Right hindlimb (tissue), 1 donor: ENCODE measurements at places on chromosomes 4 and X.

GRCh38 chr4:124104101-124104500 lies 608.4 kb downstream of the ANKRD50 start:
- DNase-seq, result no peak

GRCh38 chr4:110270492-110271197 lies 72.2 kb upstream of the ELOVL6 start:
- DNase-seq, result no peak

DNA sequence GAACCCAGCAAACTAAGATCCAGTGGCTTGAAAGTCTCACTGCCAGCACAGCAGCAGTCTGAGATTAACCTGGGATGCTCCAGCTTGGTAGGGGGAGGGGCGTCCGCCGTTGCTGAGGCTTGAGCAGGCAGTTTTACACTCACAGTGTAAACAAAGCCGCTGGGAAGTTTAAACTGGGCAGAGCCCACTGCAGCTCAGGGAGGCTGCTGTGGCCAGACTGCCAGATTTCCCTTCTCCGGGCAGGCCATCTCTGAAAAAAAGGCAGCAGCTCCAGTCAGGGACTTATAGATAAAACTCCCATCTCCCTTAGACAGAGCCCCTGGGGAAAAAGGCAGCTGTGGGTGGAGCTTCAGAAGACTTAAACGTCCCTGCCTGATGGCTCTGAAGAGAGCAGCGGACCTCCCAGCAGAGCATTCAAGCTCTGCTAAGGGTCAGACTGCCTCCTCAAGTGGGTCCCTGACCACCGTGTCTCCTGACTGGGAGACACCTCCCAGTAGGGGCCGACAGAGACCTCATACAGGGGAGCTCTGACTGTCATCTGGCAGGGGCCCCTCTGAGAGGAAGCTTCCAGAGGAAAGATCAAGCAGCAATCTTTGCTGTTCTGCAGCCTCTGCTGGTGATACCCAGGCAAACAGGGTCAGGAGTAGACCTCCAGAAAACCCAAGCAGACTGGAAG lies 45.1 kb upstream of the CDX4 start:
- no peak for DNase-seq

DNA sequence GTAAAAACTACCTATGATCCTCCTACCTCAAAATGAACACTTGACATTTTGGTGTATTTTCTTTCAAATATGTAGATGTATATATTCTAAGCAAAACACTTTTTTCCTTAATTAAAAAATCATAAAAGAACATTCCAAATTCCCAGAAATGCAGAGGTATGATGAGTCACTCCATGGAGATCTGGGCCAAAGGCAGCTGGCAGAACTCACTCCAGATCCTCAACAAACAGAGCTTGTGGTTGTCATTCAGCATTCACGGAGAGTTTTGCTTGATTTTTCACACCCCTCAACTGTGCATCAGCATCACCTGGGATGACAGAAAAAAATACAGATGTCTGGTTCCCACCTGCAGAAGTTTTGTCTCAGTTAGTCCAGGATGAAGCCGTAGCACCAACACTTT lies 144.6 kb downstream of the KIT start:
- no peak for DNase-seq

GRCh38 chr4:77496457-77496856 lies 109.2 kb upstream of the CXCL13 start:
- DNase-seq, result no peak

GRCh38 chrX:2272337-2272736 lies 228.4 kb downstream of the DHRSX start:
- no peak for DNase-seq

DNA sequence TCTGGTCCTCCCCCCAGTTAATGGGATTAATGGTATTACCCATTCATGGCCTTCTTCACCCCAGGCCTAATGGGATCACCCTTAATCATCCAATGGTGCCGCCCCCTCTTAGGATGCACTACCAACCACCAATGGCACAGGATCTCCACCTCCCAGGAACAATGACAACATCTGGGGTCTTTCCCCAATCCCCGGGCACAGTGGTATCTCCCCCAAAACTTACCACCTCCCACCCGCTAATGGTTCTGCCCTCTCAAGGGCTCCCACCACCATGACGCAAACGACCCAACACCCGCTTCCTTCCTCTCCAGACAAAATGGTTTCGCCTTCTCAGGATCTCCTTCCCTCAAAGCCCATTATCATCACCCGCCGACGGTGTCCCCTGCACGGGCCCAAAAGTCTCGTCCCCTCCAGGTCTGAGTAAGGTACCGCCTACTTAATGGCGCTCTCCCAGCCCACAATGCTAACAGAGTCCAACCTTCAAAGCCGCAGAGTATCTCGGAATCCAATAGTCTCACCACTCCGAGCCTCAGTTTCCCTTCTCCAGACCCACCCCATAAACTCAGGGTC lies 458 bp downstream of the GRIPAP1 start:
- DNase-seq, result no peak

GRCh38 chr4:67721770-67722597 lies 21.0 kb upstream of the UBA6 start:
- no peak for DNase-seq

DNA sequence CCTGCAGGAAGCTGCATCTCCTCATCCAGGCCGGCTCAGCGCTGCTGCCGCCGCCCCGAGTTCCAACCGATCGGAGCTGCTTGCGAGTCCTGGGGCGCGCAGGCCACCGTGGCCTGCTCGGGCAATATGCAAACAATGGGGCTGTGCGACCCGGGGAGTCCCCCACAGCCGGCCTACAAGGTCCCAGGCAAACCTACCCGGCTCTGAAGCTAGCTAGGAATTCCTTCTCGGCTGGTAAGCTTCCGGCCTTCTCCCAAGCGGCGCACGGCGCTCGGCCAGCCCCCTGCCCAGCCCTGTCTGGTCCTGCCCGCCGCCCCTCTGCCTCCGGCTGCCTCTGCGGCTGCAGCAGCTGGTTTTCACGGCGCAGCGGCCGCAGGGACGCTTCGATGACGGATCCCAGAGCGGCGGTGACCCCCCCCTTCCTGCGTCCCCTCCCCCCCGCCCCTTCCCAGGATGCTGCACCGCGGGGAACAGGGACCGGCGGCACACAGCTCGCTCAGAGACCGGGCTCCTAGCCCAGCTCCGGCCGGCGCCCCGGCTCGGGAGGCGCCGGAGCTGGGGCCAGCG lies 59.4 kb downstream of the TSC22D3 start:
- peak; percentile 69 for DNase-seq

DNA sequence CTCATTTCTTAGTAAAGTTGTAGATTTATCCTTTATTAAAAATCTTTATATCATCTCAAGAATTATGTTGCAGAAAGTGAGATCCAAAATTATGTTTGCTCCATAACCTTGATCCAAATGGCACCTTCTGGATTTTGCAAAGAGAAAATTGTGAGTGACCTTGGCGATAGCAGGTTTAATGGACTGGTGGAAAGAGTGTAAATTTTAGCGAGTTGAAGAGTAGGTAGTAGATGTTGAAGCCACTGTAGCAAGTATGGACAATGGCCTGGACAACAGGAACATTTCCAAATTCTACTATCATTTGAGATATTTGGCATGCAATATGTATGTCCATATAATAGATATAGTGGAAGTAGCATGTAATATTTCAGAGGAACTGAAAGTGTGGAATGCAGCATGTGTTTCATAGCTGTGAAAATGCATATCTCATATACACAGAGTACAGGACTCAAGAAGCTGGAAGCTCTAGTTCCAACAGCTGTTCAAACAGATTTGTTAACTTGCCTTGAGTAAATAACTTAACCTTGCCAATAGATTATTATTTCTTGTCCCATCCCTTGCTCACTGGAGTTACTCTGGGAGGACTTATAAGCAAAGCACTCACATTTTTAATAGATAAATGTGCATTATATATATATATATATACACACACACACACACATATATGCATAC lies 152.5 kb upstream of the TLL1 start:
- DNase-seq, result no peak

- no peak for DNase-seq
Measured at GRCh38 chr4:25477221-25477620, 100.2 kb downstream of the ANAPC4 start.

- DNase-seq, result peak; percentile 96
Measured at GRCh38 chr4:1011022-1011665, at the start of gene FGFRL1. Gene FGFRL1 (plus strand): TSS chr4:1011626. CDS start chr4:1012486, 860 bp downstream.

DNA sequence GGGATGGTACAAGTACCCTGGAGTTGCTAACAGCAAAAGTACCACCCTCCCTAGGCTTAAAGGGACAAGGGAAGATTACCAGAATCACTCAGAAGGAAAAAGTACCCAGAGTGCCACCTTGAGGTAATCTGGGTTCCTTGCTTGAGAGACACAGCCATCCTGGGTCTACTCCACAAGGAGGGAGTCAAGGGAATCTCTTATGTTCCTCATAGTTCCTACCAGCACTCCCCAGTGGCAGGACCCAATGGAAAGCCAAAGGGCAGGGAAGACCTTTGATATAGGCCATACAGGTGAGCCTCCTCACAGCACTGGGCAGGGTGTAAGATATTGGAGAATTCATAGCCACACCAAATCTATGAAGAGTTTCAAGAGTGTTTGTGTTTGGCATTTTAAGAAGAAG lies 5.7 kb downstream of the IL2 start:
- DNase-seq, result no peak

DNA sequence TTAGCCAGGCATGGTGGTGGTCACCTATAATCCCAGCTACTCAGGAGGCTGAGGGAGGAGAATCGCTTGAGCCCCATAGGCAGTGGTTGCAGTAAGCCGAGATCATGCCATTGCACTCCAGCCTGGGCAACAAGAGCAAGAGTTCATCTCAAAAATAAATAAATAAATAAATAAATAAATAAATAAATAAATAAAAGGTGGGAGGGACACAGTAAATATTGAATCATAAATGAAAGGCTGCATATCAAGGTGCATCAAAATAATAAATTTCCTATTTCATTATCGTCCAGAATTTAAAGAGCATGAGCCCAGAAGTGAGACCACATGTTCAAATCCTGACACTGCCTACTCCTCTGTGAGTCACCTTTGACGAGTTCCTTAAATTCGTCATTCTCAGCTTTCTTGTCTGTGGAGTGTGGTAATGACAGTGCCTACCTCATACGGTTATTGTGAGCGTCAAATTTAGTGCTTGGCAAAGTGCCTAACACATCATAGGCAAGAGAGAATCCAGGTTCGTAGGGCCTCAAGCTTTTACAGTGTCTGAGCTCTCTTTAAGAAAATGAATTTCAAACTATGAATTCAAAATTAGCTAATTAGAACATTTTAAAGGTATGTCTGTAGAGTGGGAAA lies 49.9 kb downstream of the IL15 start:
- no peak for DNase-seq

GRCh38 chr4:55385201-55385649 lies 10.5 kb upstream of the TMEM165 start:
- no peak for DNase-seq

DNA sequence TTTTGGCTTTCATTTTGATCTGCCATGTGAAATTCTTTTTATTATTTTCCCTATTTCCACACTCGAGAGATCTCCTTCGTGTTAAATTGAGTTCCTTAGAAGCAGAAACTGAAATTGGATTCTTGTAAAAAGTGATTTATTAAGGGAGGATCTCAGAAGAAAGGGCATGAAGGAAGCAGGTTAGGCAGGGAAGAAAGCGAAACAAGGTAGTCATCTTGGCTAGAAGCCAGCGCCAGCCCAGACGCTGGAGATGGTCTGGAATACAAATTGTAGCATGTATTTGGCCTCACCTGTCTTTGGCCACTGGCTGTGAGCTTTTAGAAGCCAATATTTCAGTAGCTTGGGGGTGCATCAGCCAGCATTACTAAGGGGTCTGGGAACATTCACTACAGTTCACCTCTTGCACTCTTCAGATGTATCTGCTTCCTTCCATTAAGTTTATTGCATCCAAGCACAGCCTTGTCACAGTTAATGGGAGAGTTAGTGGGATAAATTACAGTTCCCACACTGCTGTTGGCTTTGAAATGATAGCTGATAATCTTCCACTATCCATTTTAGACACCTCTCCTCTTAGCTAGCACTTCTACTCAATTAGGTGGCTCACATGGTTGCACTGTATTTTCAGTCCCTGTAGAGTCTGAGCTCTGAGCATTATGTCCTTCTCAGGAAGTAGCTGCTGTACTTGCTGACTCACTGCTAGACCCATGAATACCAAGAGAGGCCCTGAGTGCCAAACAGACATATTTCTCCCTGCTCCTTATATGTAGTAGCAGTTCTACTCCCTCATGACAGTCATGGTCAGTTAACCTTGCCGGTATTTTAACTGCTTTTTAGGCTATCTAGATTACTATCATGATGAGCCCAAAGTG lies 14.6 kb downstream of the GRXCR1 start:
- DNase-seq, result no peak

DNA sequence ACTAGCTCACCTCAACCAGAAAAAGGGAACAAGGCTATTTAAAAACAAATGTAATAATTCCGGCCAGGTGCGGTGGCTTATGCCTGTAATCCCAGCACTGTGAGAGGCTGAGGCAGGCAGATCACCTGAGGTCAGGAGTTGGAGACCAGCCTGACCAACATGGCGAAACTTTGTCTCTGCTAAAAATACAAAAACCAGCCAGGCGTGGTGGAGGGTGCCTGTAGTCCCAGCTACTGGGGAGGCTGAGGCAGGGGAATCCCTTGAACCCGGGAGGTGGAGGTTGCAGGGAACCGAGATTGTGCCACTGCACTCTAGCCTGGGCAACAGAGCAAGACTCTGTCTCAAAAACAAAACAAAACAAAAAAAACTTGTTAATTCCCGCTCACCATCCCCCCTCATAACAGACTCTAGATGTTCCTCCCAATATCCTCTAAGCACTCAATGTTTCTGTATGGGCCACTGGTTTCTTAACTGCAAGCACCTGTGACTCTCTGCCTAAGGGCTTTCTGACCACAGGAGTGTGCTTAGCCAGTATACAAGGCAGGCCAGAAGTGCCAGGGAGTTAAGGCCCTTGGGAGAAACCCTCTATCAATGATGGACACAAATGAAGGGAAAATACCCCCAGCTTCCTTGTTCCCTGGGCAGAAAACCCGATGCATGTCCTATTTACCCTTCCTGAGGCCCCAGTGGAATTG lies 21.0 kb upstream of the THOC2 start:
- no peak for DNase-seq

DNA sequence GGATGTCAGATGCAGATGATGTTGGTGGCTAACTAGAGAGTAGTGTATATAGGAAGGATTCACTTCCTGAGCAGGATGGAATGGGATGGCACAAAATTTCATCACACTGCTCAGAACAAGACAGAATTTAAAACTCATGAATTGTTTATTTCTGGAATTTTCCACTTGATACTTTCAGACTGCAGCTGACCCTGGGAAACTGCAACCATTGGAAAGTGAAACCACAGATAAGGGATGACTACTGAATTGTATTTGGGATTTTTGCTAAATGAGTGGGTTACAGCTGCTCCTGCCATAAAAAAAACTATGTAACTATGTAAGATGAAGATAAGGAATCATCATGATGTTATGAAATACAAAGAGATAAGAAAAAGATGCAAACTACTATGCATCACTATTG lies 51.4 kb downstream of the NPY5R start:
- DNase-seq, result no peak

DNA sequence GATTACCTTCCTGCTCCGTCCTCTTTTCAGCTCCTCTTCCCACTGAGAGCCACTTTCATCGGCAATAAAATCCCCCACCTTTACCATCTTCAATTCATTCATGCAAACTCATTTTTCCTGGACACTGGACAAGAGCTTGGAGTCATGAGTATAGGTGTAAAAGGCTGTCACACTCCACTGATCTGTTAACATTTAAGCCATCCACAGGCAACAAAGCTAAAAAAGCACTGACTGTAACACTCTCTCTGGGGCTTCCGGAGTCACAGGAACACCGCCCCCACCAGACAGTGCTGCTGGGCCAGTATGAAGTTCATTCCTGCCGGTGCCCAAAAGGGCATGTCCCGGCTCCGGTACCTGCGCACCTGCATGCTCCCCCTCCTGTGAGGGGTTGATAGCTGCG lies 38.5 kb downstream of the MAGEB5 start:
- no peak for DNase-seq

GRCh38 chr4:24655326-24655725 lies 71.0 kb upstream of the DHX15 start:
- DNase-seq, result no peak
